ENCODE measurements at places on chromosomes 4 and X.

DNA sequence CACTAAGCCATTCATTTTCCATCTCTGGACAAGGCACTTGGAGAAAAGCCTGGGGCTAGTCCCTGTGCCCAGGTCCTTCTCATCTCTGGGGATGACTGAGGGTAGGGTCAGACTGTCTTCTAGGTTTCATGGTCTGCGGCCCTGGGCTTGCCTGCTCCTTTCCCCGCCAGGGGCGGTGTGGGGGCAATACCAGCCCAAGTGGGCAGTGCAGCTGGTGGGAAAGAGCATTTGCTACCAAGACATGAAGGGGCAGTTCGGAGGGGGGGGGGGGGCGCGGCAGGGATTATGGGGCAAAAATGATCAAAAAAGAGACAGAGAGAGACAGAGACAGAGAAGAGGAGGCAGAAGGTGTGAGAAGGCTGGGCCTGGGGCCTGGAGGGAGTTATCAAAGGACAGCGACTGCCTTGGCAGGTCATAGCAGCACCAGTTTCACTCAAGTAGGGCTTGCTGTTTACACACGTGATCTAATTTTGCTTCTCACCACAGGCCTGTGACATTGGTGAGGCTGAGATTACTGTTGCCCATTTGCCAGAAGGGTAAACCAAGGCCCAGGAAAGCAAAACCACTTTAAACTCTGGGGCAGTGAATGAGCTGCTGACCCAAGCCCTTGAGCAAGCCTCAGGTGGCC lies 56.1 kb downstream of the PJA1 start:
- DNase-seq: no peak

GRCh38 chr4:155060419-155060818 lies 148.0 kb upstream of the NPY2R start:
- no peak for DNase-seq

GRCh38 chr4:79759793-79760192 lies 313.2 kb downstream of the ANTXR2 start:
- no peak for DNase-seq

DNA sequence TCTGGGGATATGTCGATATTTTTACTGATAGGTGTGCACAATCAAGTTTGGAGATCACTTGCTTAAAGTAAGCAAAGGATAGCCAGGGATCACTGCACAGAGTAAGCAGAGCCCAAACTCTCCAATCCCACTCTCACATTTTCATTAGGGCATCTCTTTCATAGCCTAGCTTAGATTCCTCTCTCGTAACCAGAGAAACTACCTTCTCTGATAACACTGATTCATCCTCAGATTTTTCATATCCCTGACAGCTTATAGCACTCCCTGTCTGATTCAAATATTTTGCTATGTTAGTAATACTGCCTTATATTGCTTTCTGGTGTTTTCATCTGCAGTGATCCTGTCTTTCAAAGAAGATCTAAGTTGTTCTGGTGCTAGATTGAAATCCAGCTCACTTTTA lies 123.7 kb downstream of the CBLL2 start:
- peak; percentile 32 for DNase-seq

GRCh38 chr4:1031956-1032795 lies 20.8 kb downstream of the FGFRL1 start:
- no peak for DNase-seq

DNA sequence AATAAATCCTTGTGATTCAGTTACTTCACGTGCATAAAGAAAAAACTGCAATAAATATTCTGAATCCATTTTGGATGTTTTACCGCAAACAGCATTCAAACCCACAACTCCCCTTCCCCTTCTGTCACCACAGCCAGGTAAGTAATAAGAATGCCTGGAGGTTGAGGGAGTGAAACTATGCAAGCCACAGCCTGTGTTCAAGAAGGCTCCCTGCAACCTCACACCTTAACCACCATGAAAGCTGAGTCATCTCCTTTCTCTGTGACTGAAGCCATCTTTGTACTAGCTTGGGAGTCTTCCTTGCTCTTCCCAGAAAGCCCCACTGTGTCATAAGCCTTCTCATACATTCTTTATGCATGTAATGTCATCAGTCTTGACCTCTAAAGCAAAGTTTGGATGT lies 297.0 kb upstream of the PUDP start:
- no peak for DNase-seq

DNA sequence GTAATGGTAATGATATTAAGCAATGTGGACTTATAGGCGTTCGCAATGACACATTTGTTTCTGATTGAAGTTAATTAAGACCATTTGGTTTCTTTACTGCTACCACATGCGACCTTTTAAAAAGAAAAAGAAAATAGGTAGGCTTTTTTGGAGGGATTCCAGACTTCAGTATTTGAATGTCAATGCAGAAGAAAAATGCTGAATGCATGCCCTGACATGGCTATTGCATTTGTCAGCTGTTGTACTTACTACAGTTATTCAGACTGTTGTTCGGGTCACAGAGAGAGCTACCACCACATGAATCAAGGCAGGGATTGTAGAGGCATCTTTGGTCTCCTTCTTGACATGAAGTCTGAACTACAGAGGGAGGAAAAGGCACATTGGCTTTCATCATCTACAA lies 163.7 kb downstream of the CORIN start:
- DNase-seq: no peak

- no peak for DNase-seq
Measured at GRCh38 chrX:2549876-2550275, 49.1 kb upstream of the DHRSX start.

DNA sequence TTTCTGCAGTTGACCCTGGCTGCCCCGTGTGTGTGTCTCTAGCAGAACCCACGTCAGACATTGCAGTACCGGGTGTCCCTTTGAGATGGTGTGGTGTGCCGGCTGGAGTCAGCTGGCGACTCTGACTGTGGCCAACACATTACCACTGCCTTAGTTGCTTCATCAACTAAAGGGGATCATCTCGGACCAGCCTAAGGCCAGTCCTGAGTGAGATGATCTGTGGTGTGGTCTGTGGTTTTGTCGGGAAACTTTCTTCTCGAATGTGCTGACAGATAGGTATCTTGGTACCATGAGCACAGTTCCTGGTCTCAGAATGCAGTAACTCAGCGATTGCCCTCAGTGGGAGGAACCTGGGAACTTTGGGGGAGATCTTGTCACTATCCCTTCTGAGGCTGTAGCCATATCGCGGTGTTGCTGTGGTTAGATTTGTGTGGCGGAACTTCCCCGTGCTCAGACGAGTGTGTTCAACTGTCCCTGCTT lies 15.8 kb downstream of the TBC1D14 start:
- no peak for DNase-seq

- peak; percentile 34 for DNase-seq
Measured at GRCh38 chr4:154044742-154045485, 256.0 kb upstream of the SFRP2 start.

DNA sequence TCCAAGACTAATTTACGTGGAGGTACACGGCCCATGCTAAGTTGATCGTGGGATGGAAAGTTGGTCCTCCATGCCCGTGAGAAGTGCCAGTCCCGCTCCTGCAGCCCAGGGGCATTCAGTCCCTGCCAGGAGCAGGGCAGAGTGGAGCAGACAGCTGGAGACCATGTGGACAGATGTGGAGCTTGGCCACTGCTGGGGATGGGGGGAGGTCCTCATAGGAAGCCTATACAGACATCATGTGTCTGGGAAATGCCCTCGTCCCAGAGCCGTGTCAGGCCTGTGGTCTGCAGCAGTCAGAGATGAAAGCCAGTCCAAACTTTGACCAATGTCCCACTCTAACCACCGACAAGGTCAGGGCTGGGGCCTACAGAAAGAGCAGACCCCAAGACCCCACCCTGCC lies 118.4 kb downstream of the CPZ start:
- DNase-seq: no peak

DNA sequence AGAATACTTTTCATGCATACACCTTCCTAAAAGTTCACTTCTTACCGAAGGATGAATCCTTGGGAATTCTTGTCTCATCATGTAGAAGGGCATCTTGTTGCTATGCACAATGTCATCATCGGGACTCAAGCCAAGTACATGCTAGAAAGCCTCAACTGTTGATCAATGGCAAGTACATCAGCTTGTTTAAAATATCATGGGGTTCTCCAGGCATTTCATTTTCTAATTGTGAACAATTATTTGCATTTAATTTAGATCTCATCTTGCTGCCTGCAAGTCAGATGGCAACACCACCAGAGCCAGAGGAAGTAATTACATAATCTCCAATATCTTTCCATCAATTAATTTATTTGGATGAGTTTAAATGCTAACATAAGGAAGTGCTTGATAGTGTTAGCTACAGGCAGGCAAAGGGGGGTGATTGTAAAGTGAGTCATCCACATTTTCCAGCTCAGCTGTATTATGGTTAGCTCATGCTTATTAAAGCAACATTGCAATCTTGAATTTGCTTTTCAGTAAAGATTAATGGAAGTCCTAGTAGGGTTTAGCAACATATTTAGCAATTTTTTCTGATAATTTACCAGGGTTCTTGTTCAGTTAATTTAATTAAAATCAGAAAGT lies 356.5 kb downstream of the CBLL2 start:
- DNase-seq: peak; percentile 51

DNA sequence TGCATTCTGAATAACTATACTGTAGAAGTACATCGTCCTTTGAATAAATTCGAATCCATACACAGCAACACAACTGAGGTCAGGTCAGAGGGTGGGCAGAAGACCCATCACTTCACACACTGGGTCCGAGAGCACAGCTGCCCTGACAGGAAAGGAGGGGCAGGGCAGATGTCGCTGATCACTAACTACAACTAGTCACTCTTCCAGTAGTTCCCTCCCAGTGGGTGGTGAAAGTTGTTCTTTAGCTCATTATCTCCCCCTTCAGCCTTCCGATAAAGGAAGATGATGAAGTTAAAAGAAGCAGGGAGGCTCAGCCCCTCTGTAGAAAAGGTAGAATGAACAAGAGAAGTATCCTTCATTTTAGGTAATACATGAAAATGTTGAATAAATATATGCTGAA lies 278.9 kb downstream of the INPP4B start:
- DNase-seq: no peak

DNA sequence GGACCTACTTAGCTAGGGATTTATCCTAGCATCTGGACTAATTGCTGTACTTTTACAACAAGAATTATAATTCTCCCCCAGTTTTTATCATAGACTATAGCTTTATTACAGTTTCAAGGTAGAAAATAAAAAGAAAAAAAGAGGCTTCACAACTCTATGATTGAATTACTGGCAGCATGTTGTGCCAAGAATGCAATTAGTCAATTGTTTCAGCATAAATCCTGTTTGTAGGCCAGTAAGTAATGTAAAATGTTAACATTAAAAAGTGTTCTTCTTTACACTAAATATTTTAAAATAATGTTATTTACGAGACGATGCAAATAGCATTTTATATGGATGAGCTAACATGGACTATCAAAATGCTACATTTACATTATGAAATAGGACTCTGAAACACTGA lies 228.4 kb downstream of the MAPK10 start:
- DNase-seq: no peak

- DNase-seq: no peak
Measured at GRCh38 chr4:2832309-2832980, 11.2 kb upstream of the ADD1 start.

- peak; percentile 97 for DNase-seq
Measured at GRCh38 chr4:147355847-147356246, 125.0 kb upstream of the EDNRA start.

GRCh38 chr4:25481648-25482047 lies 104.6 kb downstream of the ANAPC4 start:
- no peak for DNase-seq

DNA sequence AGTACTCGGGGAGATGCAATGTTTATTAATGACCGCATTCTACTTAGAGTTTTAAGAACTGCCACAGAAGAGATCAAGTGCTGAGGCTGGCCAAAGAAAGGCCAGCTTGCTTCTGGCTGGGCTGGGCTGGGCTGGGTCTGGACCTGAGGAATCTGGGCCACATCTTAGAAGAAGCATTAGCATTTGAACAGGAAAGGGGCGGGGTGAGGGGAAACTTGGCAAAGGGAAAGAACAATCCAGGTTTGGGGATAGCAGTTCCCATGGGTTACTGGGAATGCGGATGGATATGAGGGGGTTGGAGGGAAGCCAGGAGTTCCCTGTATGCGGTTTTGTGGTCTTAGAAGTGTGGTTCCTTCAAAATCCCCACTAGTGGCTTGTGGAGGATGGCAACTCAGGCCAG lies 83.3 kb downstream of the CLDN34 start:
- DNase-seq: no peak

DNA sequence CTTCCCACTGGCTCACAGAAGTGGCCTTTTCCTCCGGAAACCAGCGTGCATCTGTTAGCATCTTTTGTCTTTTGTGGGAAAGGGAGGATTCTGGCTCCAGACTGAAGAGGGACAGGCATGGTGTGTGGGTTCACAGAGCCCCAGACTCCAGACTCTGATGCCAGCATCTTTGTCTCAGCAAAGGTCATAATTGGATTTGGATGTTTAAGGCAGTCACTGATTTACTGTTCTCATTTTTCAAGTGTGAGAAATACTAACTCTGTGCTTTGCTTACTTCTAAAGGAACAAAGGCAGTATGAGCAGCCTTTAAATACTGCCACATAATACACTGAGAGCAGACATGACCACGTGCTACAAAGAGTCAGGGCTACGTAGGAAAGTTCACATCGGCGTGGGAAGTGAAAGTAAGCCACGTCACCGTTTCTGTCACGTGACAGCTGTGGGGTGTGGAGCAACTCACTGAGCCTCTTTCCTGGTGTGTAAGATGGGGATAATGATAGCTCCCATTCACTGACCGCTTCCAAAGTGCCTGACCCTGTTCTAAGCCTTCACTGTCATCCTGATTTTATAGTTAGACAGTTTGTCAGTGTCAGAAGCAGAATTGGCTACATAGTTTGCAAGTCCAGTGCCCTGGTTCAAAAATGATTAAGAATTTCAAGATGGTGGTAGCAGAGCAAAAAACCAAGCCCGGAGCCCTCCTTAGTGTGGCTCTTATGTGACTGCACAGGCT lies 24.8 kb upstream of the TMSB4X start:
- DNase-seq: peak; percentile 85

DNA sequence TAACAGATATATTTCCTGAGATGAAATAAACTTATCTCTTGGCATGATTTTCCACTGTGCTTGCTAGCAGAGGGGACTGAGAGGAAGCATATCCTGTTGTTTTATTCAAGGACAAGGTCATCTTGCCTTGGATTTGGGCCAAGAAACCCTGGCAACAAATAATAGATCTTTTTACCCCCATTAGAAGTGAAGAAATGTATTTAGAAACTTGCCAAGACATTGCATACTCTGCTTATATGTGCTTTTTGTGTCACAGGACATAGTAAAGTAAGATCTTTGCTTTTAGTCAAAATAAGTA lies 170.2 kb downstream of the RAPGEF2 start:
- DNase-seq: peak; percentile 55

- no peak for DNase-seq
Measured at GRCh38 chrX:133878710-133879109, 106.7 kb downstream of the GPC3 start.
